ENCODE measurements at places on chromosomes 4 and X.
A peak's percentile ranks its signal among the peaks of the same experiment; 100 is the strongest.

DNA sequence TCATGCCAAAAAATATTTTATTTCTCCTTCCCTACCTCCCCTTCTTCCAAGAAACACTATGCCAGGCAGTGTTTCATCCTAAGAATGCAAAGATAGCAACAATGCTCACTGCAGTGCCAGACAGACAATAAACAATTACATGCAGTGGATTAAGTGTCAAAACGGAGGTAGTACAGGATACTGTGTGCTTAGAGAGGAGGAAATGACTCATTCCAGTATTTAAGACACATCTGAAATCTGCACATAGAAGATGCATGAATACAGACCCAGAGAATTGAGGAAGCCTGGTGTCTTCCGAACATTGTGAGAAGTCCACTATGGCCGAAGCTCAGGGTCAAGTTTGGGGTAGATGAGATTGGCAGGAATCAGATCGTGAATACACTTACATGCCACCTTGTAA lies 326.4 kb downstream of the PPP3CA start:
- no peak for DNase-seq

- no peak for DNase-seq
Observed at GRCh38 chr4:77204621-77205020, 47.6 kb downstream of the CCNG2 start.

- DNase-seq = no peak
Observed at GRCh38 chrX:43633081-43633480, 23.0 kb upstream of the MAOA start.

DNA sequence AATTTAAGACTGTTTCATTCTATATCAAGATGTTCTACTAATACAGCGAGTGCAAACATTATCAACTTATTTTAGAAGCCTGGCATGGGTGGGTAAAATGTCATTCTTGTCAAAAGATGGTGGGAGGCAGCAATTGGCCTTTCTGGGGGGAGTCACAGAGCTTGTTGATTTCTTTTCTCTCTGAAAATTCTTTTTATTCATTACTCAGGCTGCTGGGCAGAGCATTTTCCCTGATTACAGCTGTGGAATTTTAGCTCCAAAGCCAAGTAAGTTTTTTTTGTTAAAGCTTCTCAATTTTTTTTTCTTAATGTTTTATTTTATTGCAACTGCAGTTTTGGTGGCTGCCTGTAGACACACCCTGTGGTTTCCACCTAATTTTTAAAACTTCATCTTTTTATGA lies 50.4 kb downstream of the GPC4 start:
- DNase-seq = no peak

DNA sequence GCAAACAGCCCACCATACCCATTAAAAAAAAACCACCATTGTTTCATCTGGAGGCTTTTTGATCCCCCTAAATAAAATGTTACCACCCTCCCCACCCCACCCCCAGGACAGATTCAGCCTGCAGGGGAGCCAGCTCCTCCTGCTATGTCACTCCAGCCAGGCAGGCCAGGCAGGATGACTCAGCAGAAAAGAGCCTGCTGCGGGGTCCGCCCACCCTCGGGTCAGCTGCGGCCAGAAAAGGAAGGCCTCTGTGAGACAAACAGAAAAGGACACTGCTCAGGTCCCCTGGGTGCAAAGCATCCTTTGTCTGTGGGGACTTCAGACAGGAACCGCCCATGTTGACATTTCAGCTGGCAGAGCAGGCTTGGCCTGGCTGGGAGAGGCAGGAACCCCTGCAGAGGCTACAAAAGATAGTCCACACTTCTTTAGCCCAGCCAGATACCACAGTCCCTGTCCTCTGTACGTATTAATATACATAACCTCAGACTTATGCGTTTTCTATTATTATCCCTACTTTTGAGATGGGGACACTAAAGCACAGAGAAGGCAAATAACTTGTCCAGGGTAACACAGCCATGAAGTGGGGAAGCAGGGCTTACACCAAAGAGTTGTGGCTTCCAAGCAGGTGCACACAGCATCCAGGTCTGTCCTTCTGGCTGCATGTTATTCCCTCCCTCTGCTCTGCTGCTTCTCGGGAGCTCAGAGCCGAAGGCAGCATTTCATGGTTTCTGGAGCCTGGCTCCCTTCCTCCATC lies 147.7 kb downstream of the CPEB2 start:
- DNase-seq = no peak

GRCh38 chr4:15004739-15005301 lies 2.5 kb downstream of the CPEB2 start:
- peak; percentile 65 for DNase-seq

GRCh38 chr4:111905511-111905910 lies 239.7 kb upstream of the FAM241A start:
- DNase-seq = no peak

- peak; percentile 22 for DNase-seq
Observed at GRCh38 chrX:15242899-15243555, 26.9 kb downstream of the ASB9 start.

GRCh38 chr4:158139086-158139485 lies 33.7 kb downstream of the GASK1B start:
- DNase-seq = no peak

DNA sequence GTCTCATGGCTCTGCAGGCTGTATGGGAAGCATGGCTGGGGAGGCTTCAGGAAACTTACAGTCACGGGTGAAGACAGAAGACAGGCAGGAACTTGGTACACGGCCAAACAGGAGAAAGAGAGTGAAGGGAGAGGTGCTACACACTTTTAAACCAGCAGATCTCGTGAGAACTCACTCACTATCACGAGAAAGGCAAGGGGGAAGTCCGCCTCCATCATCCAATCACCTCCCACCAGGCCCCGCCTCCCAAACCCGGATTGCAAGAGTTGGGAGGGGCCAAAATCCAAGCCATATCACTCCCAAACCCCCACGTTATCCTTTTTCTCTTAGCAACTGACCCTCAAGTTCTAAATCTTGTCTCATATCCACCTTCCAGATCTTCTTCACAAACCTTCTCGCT lies 1710.5 kb upstream of the TENM3 start:
- DNase-seq = no peak

DNA sequence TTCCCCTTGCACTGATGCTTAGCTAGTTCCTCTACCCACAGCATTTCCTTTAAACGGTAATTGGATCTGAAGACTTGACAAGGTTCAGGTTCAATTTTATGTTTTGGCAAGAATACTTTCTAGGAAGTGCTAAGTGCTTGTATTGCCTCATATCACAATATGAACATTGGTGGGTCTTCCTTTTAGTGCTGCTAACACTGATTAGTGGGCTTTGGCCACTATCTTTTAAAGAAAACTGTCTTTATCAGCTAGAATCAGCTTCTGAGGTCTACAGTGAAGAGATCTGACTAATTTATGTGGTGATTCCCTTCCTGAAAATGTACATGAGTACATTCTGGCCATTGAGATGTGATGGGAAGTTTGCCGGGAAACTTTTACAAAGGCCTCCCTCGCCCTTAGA lies 316.7 kb upstream of the KLF3 start:
- DNase-seq = no peak

- no peak for DNase-seq
Observed at GRCh38 chr4:113941836-113942235, 37.6 kb downstream of the ARSJ start.

DNA sequence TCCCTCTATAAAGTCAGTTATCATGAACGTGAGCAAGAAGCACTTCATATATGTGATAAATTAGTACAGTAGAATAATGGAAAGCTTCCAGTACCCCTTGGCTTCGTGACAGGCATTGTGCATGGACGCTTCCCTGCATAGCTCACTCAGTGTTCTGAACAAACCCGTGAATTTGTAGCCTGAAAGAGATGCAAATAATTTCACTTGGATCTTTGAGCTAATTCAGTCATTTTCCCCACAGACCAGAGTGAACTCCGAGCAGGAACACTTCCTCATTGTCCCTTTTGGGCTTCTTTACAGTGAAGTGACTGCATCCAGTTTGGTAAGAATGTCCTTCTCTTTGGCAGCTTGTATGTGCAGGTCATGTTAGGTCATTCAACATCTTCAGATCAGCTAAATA lies 50.1 kb downstream of the ADD1 start:
- DNase-seq = no peak

- DNase-seq = no peak
Observed at GRCh38 chrX:145735036-145735435, 82.6 kb upstream of the SLITRK2 start.

- no peak for DNase-seq
Observed at GRCh38 chr4:8266088-8266487, 3.5 kb upstream of the HTRA3 start.

GRCh38 chr4:53371843-53372521 lies 5.5 kb upstream of the FIP1L1 start:
- DNase-seq = no peak

- no peak for DNase-seq
Observed at GRCh38 chr4:88291003-88291402, 6.6 kb upstream of the PPM1K start.

- no peak for DNase-seq
Observed at GRCh38 chr4:117385526-117385925, 300.1 kb upstream of the TRAM1L1 start.

- DNase-seq = no peak
Observed at GRCh38 chr4:167230744-167231143, 3.5 kb downstream of the SPOCK3 start.

GRCh38 chr4:15002659-15003400 lies 549 bp downstream of the CPEB2 start:
- peak; percentile 73 for DNase-seq

DNA sequence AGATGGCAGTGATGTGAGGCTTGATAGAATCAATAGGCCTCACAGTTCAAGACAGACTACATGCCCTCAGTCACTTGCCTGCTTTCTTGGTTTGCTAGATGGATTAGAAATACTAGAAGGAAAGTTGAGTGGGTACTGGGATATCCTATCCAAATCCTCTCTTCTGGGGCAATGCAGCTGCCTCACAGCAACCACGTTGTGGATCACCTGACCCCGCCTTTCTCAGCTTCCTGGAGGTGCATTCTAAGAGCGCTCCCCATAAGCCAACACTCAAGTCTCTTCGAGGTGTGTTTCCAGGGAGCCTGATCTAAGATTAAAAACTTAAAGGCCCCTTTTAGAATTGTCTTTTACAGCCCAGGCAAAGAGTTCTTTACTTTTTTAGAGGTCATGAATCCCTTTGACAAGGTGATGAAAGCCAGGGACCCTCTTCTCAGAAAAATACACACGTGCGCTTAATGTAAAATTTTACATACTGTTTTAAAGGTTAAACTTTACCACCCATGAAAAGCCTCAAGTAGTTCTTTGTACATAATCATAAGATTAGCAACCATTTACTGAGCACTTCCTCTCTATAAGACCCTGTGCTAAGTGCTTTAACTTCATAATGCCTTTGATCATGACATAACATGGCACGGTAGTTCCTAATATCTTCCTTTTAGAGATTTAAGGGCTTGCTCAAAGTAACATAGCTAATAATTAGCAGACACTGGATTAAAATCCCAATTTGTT lies 840 bp upstream of the RPL34 start:
- no peak for DNase-seq

DNA sequence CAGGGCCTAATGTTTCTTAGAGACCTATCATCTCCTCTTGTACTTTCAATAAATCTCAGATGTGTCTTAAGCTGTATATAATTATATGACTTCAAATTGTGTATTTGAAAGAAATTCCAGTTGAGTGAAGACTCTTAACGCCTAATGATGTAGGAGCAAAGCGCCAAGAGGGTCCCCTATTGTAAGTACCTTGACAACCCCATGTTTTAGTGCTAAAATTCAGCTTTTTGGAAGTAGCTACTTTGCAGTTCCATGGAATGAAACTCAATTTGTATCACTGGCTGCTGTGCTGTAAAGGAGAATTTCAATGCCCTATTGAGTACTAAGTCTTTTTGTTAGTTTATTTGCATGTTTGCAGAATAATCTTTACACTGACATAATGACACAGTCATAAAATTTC lies 1826.6 kb upstream of the AGA start:
- no peak for DNase-seq

Measured in D341Med (cell line).